ENCODE measurements at places on chromosomes 7 and 10.

DNA sequence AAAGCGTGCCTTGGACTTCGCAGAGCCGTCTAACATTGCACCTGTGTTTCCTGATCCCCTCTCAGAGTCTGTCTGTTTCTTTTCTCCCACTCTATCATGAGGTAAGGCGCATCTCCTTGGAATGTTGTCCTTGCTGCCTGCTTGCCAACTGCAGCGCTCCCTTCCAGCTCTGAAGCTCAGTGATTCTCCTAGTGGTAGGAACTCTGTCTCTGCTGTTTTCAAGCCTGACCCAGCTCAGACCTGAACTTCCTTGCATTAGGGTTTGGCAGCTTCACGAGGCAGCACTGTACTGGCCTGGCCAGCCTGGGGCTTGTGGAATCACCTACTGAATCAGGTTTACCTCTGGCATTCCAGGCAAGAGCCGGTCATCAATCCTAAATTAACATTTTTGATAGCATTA, 123.9 kb downstream of the CREB5 start:
- no peak for DNase-seq

DNA sequence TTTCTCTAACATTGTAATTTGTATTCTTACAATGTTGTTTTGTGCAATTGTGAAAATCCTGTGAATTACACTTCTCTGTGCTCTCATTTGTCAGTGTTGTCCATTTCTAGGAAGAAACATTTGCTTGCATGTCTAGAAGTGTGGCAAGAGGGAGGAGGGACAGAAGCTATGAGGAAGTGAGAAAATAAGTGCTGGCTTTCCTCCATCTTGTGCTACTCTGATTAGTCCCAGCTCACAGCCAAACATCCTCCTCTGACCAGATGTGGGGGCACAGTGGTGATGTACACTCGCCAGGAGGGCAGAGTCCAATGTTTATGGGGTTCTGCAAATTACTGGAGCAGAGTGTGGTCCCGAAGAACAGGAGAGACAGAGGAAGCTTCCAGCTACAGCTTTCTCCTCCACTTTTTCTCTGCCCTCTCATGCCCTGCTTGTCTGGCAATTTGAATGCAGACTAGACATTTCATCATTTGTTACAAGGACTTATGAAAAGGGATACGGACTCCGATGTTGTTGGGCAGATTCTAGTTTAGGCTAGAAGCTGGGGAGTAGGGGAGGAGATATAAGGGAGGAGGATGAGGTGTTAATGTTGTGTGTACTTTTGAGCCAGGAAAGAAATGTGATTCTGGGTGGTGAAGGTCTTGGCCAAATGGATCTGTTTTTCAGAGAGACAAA, 131.0 kb upstream of the C1GALT1 start:
- DNase-seq, result no peak

GRCh38 chr7:132584796-132585494, 8.7 kb upstream of the PLXNA4 start:
- DNase-seq, result no peak

DNA sequence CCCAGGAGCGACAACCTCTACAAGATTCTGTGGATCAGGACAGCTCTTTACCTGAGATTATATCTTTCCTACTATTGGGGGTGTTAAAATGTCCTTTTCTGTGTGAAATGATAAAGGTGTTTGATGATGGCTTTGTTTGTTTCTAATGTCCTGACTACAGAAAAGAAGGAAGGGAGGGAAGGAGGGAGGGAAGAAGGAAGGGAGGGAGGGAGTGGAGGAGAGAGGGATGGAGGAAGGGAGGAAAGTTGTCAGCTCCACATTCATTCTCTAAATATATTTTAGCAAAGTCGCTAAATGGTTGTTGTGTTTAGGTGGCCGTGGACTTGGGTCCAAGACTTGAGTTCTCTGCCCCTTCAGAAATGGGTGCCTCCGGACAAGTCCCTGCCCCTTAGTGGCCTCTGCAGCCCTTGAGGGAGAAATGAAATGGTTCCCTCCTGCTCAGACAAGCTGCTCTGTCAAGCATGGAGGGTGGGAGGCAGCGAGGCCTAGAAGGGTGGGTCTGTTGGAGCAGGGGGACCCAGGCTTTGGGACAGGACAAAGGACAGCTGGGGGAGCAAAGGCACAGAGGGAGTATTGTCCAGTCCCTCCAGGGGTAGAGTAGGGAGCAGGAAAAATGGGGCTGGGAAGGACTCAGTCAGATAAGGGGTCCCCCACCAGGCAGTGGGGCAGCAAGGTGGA, 4.4 kb downstream of the RGS10 start:
- DNase-seq, result no peak

DNA sequence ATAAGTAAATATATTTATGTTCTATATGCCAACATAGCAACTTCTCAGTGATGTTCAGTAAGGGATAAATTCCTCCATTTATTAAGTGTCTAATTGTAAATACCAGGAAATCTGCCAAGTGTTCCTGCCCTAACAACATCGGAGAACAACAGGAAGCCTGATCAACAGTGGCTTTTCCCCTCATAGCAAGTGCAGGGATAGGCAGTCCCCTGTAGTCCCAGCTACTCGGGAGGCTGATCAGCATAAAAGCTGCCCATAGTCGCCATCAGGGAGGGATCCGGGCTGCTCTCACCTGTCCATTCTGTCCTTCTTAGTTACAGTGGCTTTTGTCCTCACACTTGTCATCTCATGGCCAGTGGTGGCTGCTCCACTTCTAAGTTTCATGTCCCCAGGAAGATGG, 141.3 kb downstream of the IDE start:
- DNase-seq, result no peak

DNA sequence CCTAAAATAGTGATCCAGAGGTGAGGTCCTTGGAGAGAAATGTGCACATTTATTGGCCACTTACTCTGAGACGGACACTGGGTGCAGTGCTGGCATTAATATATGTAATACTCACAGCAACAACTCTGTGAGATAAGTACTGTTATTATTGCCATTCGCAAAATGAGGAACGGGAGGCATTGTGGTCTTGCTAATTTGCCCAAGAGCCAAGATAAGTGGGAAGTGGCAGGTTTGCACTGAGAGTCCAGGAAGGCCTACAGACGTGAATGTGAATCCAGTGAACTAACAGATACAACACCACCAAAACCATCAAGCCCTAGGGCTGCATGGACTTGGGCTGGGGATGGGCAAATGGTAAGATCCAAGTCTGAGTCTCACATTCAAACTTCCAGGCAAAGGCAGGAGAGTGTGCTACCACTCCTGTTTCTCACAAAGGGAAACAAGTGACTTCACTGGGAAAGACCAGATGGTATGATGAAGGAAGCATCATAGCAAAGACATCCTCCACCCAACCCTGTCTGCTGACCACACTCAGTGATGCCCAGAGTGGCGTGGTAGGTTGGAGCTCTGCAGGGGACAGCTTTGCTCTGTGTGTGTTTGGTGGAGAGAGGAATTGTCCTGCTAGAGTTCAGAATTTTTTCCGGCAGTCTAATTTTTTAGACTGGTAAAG, 19.2 kb downstream of the TMEM273 start:
- no peak for DNase-seq

DNA sequence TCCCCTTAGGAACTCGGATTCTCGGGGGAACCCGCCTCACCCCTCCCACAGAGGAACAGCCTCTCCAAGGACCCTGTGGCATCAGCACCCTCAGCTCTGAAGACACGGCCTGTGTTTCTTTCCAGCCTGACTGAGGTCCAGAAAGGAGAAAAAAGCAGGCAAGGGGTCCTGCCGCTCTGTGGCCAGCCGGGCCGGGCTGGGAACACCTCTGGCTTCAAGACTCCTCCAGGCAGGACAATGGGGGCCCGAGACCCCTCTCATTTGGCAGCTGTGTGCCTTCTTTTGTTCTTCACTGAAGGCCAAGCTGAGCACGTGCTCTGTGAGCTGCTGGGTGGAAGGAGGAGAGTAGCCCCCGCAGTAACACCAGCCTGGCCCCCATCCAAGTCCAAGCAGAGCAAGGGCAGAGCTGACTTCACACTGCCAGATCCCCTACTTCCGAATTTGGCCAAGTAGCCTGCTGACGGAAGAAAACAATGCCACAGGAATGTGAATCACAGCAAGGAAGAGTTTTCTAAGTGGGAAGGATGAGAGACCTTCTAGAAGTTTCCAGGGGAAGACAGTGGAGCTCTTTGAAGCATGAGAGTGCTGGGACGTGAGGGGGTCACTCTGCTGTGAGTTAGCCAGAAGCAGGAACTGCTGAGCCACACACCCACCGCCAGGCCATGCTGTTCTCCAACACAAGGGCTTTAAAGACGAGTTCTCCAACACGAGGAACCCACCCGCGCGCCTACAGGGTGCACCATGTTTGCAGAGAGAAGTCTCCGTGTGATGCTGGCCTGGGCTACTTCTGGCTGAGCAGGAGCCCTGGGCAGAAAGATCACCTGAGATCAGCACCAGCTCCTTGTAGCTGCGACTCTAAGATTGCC, 3.1 kb downstream of the CNPY1 start:
- no peak for DNase-seq

- DNase-seq, result no peak
Observed at GRCh38 chr7:118858651-118859149, 634.2 kb downstream of the ANKRD7 start.

DNA sequence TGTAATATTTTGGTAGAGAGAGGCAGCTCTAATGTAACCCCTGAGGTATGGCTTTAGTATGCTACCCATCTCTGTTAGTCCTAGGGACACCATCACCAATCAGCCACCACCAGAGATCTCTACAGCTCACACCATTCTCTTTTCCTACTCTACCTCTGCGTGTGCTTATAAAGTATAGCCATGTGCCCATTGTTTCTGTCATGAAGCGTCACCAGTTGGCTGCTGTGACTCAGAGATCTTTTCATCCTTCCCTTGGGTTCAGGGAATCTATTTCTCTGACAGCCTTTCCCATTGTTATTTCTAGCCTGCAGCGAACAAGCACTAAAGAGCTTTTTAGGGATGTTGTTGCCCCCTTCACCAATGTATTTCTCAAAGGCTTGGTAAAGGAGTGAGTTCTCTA, 103.3 kb downstream of the TPST1 start:
- no peak for DNase-seq

- no peak for DNase-seq
Observed at GRCh38 chr10:80359644-80360043, 3.1 kb downstream of the DYDC2 start.

- DNase-seq, result no peak
Observed at GRCh38 chr7:16589881-16590280, 55.7 kb downstream of the ANKMY2 start.

DNA sequence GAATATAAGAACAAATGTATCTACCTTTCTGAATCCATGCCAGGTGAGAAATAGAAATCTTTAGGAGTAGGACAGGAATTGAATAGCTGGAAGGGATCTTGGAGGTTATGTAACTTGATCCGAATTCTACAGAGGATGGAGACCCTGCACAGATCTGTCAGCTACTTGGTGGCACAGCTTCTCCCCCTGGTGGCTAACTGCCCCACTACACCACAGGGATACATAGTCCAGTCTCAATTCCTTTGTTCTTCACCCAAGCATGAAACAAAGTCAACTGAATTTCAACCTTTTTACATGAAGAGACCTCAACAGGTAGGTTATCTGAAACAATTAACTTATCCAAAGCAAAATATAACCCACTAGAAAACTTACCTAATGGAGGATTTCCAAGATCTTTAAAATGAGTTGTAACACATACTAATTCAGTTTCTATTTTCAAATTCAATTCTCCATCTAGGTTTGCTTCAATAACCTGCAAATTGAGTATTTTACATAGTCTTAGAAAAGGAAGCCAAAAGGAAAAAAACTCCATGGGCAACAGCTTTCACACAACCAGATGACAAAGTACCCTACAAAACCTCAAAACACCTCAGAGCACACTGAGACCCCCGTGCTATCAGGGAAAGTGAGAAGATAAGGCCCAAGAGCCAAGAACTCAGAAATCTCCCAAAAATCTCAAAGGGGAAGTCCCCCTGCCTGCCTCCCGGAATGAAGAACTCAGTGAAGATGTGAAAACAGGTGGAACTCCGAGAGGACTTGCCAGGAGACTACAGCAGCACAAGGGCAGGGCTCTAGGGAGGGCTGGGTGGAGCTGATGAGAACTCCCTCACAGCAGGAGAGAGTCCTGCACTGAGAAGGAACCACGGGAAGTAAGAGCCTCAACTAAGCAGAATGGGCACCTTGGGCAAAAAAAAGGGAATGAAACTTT, 10.3 kb downstream of the HUS1 start:
- peak; percentile 45 for DNase-seq

DNA sequence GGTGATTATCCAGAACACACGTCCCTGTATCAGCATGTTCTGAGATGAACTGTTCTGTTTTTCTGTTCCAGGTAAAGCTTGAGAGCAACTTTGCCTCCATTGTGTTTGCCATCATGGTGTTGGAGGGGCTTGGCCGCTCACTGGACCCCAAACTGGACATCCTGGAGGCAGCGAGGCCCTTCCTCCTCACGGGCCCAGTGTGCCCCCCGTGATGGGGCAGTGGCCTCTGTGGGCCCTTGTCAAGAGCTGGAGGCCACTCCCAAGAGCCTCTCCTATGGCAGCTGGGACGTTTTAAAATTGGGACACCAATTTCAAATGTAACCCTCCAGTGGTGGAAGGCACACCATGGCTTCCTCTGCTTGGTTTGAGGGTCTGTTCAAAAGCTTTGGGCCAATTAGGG, 1.9 kb upstream of the NDUFB2 start:
- no peak for DNase-seq

Measured in stimulated activated CD4-positive, alpha-beta T cell treated with anti-CD3 and anti-CD28 coated beads, Interleukin-12 subunit alpha, Interleukin-12 subunit beta, amount 100 ng/mL, for 24 hours (primary cell).